ENCODE measurements at places on chromosomes 7 and 10.

DNA sequence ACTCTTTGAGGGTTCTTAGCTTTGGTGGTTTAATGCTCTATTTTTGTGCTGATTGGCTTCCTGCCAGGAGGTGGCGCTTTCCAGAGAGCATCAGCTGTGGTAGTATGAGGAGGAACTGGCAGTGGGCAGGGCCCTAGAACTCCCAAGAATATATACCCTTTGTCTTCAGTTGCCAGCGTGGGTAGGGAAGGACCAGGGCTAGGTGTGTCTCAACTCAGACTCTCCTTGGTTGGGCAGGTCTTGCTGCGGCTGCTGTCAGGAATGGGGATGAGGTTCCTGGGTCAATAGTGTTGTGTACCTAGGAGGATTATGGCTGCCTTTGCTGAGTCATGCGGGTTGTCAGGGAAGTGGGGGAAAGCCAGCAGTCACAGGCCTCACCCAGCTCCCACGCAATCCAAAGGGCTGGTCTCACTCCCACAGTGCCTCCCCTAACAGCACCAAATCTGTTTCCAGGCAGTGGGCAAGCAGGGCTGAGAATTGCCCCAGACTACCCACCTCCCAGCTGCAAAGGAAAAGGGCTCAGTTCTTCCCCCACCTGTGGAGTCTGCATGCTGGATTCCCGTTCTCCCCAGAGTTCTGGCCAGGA is 191.5 kb downstream of the PHTF2 start:
- DNase-seq = no peak

GRCh38 chr10:65497837-65498236 is 1428.0 kb upstream of the LRRTM3 start:
- DNase-seq = no peak

- DNase-seq = no peak
Observed at GRCh38 chr7:8991159-8991558, 557.8 kb downstream of the NXPH1 start.

- DNase-seq = no peak
Observed at GRCh38 chr10:122884166-122884565, 4.8 kb upstream of the FAM24B start.

- no peak for DNase-seq
Observed at GRCh38 chr7:84629216-84629615, 434.6 kb upstream of the SEMA3A start.

DNA sequence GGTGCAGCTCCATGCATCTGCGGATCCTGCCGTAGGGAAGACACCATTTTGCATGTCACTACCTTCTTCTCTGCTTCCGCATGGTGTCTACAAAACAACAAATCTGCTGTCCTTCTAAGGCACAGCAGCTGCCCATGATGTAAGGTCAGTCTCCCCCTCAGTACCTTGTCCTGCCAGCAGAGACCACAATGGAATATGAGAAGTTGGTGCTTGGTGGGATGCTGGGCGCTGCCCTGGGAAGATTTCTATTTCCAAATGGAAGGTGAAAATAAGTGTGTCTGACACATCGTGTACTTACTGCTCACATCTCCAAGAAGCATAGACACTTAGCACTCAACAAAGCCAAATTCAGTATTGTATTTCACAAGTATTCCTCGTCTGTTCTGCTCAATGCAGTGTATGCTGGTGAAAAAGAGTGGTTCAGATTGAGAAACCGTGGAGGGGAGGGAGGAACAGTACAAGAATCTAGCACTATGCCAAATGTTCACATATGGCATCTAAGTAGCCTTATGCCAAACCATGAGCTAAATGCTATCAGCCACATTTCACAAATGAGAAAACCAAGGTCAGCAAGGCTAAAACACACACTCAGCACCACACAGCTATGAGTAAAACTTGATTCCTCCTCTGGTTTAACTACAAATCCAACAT is 95.0 kb downstream of the GRB10 start:
- no peak for DNase-seq

- DNase-seq = no peak
Observed at GRCh38 chr7:70586822-70587221, 545.1 kb upstream of the GALNT17 start.

GRCh38 chr10:113127901-113128283 is 177.8 kb downstream of the TCF7L2 start:
- no peak for DNase-seq

DNA sequence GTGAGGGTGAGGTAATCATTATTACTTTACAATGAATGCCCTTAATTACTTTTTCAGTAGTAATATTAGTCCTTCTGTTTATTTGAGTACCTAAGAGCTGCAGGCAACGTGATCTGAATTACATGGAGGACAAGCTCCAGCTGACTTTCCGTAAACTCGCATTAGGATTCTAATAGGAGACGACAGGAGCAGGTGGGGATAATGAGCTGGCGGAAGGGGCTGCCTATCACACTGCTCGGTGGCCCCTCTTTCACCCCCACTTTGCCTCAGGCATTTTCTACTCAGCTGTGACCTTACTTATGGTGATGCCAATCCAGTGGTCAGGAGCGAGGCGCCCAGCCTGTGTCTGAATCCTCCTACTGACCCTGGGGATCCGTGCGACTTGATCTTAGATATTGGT is at the start of gene C7orf33:
Gene C7orf33, plus strand, starts transcription at position 296 of the 400 bp plus-strand sequence. CDS start 160 bp downstream, outside the sequence.
- peak; percentile 32 for DNase-seq

DNA sequence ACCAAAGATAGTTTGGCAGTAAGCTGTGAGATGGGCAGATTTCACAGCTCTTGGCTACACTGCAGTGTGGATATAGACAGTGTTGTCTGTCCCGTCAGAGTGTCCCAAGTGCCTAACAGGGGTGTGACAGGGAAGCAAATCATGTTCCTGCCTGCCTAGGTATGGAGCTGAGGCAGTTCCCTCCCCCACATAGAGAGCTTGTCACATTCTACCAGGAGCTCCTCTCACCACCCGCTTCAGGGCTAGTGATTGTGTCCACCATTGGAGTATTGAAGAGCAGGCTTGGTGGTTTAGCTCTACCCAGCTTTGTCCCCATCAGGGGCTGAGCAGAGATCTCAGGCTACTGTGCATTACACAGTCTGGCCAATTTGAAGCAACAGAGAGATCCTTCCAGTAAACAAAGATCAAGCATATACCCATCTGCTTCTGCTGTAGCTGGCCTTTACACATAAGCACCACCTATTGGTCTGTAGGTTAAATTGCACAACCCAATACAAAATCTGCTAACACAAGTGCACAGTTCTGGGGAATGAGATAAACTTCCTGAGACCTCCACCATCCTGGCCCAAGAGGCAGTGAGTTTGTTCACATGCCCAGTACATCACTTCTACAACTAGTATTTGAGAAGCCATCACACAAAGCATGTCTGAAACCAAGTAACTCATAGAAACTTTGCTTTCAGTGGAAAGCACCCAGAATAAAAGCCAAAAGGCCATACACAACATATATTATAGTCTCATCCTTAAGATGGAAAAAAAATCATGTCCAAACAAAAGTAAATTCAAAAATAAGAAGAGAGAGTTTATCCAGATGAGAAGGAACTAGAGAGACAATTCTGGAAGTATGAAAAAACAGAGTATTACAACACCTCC is 67.3 kb downstream of the GLCCI1 start:
- no peak for DNase-seq

DNA sequence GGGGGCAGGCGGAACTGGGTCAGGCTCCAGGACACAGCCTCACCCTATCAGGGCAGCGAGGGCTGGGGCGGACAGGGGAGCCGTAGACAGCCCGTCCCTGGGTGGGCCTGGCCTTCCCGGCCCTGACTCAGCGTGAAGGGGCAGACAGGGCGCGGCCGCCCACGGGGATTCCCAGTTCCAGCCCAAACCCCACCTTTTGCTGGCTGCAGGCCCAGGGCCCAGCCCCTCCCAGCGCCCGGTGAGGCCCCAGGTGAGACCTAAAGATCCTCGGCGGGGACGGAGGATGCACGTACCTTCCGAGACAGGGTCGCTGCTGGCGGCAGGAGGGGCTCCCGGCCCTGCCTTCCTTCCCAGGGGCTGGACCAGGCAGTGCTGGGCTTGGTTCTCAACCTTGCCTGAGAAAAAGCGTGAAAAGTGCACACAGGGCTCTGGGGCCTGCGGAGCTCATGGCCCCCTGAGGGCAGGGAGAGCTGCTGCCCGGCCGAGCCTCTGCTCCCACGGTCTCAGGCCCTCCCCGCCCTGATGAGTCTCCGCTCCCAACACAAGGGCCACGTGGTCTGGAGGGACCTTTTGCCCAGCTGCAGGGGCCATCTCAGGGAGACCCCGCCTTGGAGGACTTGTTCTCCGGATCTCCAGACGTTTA is 43.9 kb upstream of the DNAJB6 start:
- DNase-seq = no peak

Measured in NCI-H774 (cell line).